A673 (cell line): ENCODE measurements at places on chromosomes 5 and 9.
A peak's percentile ranks its signal among the peaks of the same experiment; 100 is the strongest.

- no peaks in the 10 kb centered on the region for H3K27me3 ChIP-seq
- no peaks in the 10 kb centered on the region for H3K4me1 ChIP-seq
- H3K4me3 ChIP-seq, result no peak overlapping the region
- H3K36me3 ChIP-seq, result no peaks in the 10 kb centered on the region
- no peak overlapping the region for H3K27ac ChIP-seq
- peak; percentile 42 for DNase-seq
These were observed 14.4 kb upstream of the GRXCR2 start for GRCh38 chr5:145887217-145887616.

- H3K4me1 ChIP-seq, result no peaks in the 10 kb centered on the region
- no peak overlapping the region for H3K27ac ChIP-seq
- H3K4me3 ChIP-seq, result no peak overlapping the region
- H3K36me3 ChIP-seq, result no peaks in the 10 kb centered on the region
- H3K27me3 ChIP-seq, result no peaks in the 10 kb centered on the region
These were observed 607.8 kb upstream of the TYRP1 start for GRCh38 chr9:12085399-12085798.

GRCh38 chr5:170132269-170132975 is 26.7 kb downstream of the FOXI1 start:
- no peaks in the 10 kb centered on the region for H3K27me3 ChIP-seq
- no peak overlapping the region for H3K4me3 ChIP-seq
- no peak overlapping the region for H3K27ac ChIP-seq
- DNase-seq, result peak; percentile 36
- H3K36me3 ChIP-seq, result no peaks in the 10 kb centered on the region

GRCh38 chr9:80437091-80437640 is 865.4 kb downstream of the TLE4 start:
- H3K36me3 ChIP-seq, result no peaks in the 10 kb centered on the region
- H3K27ac ChIP-seq, result no peak overlapping the region
- H3K4me1 ChIP-seq, result peaks cover 35% of the 10 kb centered on the region
- no peak for DNase-seq
- H3K27me3 ChIP-seq, result peaks cover 7% of the 10 kb centered on the region

DNA sequence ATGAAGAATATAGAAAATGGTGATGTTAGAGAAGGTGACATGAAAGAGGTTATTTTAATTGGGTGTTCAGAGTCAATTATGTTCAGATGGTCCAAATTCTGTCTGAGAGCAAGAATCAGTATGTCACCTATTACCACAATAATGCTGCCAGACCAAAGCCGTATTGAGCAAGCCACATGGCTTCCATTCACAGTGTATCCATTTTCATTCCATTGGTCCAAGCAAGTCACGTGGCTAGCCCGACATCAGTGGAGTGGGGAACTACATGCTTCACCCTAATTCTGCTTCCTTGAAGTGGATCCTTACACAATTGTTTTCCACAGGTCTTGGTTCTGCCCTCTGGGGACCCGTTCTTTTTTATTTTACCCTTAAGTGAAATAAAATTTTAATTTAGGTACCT is 413.5 kb downstream of the EBF1 start:
- no peaks in the 10 kb centered on the region for H3K4me1 ChIP-seq
- H3K27me3 ChIP-seq, result no peaks in the 10 kb centered on the region
- no peaks in the 10 kb centered on the region for H3K36me3 ChIP-seq
- no peak overlapping the region for H3K4me3 ChIP-seq

GRCh38 chr9:90774071-90774470 is 27.5 kb upstream of the SYK start:
- no peaks in the 10 kb centered on the region for H3K4me1 ChIP-seq
- no peak for DNase-seq
- H3K4me3 ChIP-seq, result no peak overlapping the region
- no peaks in the 10 kb centered on the region for H3K36me3 ChIP-seq
- H3K27ac ChIP-seq, result no peak overlapping the region

- DNase-seq, result no peak
- H3K4me1 ChIP-seq, result no peaks in the 10 kb centered on the region
- H3K27ac ChIP-seq, result no peak overlapping the region
- no peak overlapping the region for H3K4me3 ChIP-seq
These were observed 89.0 kb downstream of the GCNT4 start for GRCh38 chr5:74963407-74963806.

DNA sequence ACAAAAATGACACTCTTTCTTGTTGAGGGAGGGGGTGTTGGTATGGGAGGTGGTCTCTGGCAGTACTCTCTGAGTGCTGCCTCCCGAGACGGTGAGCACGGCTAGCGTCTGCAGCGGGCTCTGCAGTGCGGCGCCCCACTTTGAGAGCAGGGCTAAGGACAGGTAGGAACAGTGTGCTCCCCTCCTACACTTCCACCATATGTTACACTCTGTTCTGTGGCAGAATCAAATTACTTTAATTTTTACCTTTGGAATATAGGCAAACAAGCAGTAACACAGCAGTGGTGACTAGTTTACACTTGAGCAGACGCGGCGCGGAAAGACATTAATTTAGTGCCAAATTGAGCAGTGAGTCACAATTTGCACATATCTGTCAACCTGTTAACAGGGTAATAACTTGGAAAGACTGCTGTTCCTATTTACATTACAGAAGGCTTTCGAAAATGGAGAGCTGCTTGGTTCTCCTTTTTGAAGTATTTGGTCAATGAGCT is 136.3 kb downstream of the MED27 start:
- no peak for DNase-seq
- H3K27ac ChIP-seq, result no peak overlapping the region
- no peaks in the 10 kb centered on the region for H3K36me3 ChIP-seq
- H3K27me3 ChIP-seq, result no peaks in the 10 kb centered on the region
- H3K4me1 ChIP-seq, result no peaks in the 10 kb centered on the region

GRCh38 chr5:32443541-32444430 is 754 bp downstream of the ZFR start:
- H3K27ac ChIP-seq, result peak overlapping the region; percentile 90
- DNase-seq, result peak; percentile 64
- H3K4me3 ChIP-seq, result peak overlapping the region; percentile 94
- H3K36me3 ChIP-seq, result peaks cover 12% of the 10 kb centered on the region
- no peaks in the 10 kb centered on the region for H3K27me3 ChIP-seq
